Forelimb muscle (tissue), 1 donor: ENCODE measurements at places on chromosomes 11 and 22.
A peak's percentile ranks its signal among the peaks of the same experiment; 100 is the strongest.

GRCh38 chr22:42180349-42180842 is 49.8 kb upstream of the CYP2D6 start:
- peak; percentile 49 for DNase-seq

DNA sequence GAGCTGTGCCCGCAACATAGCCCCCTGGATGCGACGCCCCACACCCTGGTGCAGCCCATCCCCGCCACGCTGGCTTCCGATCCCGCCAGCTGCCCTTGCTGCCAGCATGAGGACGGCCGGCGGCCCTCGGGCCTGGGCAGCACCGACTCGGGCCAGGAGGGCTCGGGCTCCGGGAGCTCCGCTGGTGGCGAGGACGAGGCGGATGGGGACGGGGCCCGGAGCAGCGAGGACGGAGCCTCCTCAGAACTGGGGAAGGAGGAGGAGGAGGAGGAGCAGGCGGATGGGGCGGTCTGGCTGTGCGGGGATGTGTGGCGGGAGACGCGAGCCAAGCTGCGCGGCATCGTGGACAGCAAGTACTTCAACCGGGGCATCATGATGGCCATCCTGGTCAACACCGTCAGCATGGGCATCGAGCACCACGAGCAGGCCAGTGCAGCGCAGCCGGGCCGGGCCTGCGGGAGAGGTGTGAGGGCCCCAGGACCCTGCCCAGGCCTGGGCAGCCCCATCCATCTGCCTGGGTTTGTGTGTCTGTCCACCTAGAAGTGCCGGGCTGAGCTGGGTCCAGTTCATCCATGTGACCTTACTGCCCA is 79.0 kb downstream of the CACNA1I start:
- no peak for DNase-seq

DNA sequence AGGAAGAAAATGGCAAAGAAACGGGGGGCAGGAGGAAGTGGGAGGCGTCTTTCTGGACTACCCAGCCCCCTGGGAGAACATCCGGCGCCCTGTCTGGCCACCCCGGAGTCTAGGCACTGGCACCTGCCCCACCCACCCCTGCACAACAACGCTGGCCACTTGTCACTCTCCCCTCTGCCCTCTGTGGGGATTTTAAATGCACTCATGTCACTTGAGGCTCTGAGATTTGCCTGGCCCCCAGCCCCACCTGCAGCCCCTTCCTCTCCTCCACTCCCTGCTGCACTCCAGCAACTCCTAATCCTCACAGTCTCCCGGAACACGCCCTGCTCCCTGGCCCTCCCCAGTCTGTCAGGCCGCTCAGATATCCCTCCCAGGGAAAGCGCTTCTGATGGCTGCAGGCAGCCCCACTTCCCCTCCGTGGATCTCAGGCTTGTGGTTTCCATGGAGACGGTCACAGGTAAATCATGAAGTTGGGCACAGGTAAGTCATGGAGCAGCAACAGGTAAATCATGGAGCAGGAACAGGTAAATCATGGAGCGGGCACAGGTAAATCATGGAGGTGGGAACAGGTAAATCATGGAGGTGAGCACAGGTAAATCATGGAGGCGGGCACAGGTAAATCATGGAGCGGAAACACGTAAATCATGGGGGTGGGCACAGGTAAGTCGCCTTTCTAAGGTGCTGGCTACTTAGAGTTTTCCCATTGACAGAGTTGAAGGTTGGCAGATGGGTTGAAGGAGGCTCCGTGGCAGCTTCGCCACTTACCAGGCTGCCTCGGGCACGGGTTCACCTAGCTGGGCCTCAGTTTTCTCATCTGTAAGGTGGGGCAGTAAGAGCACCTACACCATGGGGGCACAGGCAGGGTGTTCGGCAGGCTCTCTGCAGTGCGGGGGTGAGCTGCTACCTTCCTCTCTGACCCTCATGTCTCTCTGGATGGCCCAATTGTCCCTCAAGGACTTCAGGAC is 79.0 kb upstream of the SHISAL1 start:
- no peak for DNase-seq

GRCh38 chr11:129416080-129416820 is 40.6 kb downstream of the BARX2 start:
- no peak for DNase-seq

DNA sequence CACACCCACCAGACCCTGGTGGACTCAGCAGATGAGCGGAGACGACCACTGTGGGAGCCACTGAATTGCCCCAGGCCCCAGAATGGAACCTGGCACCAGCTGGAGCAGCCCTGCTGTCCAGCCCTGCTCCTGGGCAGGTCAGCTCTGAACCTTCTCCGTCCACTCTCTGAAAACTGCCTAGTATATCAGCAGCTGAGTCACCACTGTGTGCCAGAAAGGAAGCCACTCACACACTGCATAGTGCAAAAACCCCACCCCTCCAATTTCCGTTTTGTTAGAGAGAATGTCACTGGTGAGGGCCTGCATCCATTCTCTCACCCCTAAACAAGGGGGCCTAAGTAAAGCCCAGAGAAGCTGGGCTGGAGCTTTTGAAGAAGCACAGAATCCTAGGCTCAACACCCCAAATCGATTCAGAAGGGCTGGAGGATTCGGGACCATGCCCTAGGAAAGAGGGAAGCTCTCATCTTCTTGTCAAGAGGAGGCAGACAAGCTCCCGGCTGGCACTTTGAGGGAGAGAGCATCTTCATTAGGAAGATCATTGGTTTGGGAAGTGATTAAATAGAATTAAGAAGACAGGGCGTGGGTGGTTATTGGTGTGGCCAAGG is 44.5 kb downstream of the GALNT18 start:
- no peak for DNase-seq

DNA sequence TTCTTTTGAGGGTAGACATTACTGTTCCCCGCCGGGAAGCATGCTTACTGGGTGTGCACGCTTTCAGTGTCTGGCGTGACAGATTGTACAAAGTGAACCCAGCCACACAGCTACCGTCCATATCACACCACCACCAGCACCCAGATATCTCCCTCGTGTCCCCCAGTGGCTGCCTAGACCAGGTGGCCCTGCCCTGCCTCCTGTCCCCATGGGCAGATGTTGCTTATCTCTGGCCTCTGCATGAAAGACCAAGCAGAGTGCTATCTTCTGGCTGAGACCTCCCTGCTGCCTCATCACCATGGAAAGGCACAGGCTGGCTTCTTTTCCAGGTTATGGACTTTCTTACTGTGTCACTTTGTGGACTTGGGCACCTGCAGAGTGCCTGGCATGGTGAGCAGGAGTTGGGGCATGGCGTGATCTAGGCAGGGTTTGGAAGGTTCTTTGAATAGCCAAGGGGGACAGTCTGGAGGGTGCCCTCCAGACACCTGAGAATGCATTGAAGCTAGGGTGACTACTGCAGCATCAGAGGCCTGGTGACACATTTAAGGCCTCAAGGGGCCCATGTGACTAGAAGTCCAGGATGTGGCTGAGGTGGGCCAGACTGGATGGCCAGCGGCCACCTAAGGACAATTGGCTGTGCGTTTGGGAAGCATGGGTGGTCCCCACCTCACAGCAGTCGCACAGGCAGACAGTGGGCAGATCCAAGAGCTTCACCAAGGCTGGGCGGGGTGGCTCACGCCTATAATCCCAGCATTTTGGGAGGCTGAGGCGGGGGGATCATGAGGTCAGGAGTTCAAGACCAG is 4.7 kb downstream of the TANGO2 start:
- DNase-seq = no peak

DNA sequence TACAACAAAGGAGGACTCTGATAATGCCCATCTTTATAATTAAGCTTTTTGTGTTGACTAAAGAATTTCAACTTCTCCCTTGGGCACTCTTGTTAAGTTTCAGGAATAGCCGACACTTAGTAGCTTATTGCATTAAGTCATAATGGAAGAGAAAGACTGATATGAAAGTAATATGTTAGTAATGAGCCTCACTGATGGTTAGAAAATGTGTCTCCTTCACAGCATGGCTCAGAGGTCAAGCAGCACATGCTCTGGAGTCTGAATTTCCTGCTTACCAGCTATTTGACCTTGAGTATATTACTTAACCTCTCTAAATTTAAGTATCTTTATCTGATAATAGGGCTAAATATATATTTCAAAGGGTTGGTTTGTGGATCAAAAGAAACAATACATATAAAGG is 39.0 kb downstream of the PDGFD start:
- DNase-seq = no peak

- no peak for DNase-seq
Observed at GRCh38 chr11:103650330-103650729, 386.1 kb upstream of the DDI1 start.

- no peak for DNase-seq
Observed at GRCh38 chr11:19723572-19724342, 11.1 kb downstream of the NAV2 start.
